ENCODE measurements at places on chromosomes 3 and 15. TPM values are rescaled to one million over a fixed set of nuclear protein-coding genes. Genes with fewer than 3 reads are reported as not detected.

Gene CAMK2N2
- total RNA-seq = not detected

Gene TWF2
- 115 TPM for total RNA-seq

Gene ROBO2
- 0.36 TPM for total RNA-seq

- peaks cover 41% of the 10 kb centered on the region for H3K4me1 ChIP-seq
- H3K4me3 ChIP-seq = no peak overlapping the region
- DNase-seq = no peak
- H3K27me3 ChIP-seq = no peaks in the 10 kb centered on the region
- peak overlapping the region; percentile 2 for H3K27ac ChIP-seq
Observed at GRCh38 chr3:134339913-134340312, 34.3 kb downstream of the AMOTL2 start.

- H3K36me3 ChIP-seq = peaks cover 53% of the 10 kb centered on the region
- H3K4me3 ChIP-seq = no peak overlapping the region
- H3K27ac ChIP-seq = no peak overlapping the region
- H3K4me1 ChIP-seq = no peaks in the 10 kb centered on the region
- H3K27me3 ChIP-seq = no peaks in the 10 kb centered on the region
Observed at GRCh38 chr3:49058011-49058410, 28.8 kb upstream of the IMPDH2 start.

GRCh38 chr3:49653621-49654020, 20.5 kb upstream of the APEH start:
- H3K4me1 ChIP-seq = no peaks in the 10 kb centered on the region
- no peak overlapping the region for H3K4me3 ChIP-seq
- peaks cover 4% of the 10 kb centered on the region for H3K27me3 ChIP-seq
- H3K27ac ChIP-seq = no peak overlapping the region
- peak; percentile 53 for DNase-seq

- H3K27ac ChIP-seq = no peak overlapping the region
- H3K36me3 ChIP-seq = no peaks in the 10 kb centered on the region
- H3K27me3 ChIP-seq = no peaks in the 10 kb centered on the region
Observed at GRCh38 chr3:52298149-52299098, 10.8 kb downstream of the GLYCTK start.

DNA sequence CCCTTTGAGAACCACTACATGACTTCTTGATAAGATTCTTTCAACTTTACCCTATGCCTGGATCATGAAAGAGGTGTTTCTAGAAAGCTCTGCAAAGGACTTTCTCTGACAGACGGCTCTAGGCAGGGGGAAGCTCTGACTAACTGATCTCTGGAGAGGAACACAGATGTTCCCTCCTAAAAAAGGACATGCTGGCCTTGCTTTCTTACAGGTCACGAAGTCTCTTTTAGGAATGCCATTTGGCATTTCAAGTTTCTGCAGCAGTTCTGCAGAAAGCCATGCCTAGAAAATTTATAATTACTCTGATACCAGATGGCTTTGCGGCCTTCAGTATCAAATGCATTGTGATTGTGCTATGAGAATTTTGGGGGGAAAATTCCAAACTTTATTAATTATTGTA, 275.4 kb upstream of the CTDSPL start:
- H3K36me3 ChIP-seq = no peaks in the 10 kb centered on the region
- H3K27ac ChIP-seq = no peak overlapping the region
- no peak for DNase-seq
- H3K4me3 ChIP-seq = no peak overlapping the region
- H3K4me1 ChIP-seq = no peaks in the 10 kb centered on the region
- no peaks in the 10 kb centered on the region for H3K27me3 ChIP-seq

DNA sequence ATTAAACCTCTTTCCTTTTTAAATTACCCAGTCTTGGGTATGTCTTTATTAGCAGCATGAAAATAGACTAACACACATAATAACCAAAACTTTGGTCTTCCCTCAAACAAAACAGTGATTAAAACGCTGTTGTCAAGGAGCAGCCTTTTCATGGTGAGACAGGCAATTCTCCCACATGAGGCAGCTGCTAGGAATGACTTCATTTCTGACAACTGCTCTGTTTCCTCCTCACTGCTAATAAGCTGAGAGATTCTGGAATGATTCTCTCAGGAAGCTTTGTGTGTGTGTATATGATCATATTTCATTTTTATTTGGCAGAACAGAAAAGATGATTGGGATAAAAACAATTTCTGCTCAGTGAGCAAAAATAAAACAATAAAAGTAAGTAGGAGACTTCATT, 580.6 kb upstream of the ADAMTS9 start:
- no peaks in the 10 kb centered on the region for H3K4me1 ChIP-seq
- no peak overlapping the region for H3K4me3 ChIP-seq
- H3K27me3 ChIP-seq = no peaks in the 10 kb centered on the region
- H3K36me3 ChIP-seq = no peaks in the 10 kb centered on the region
- H3K27ac ChIP-seq = no peak overlapping the region

DNA sequence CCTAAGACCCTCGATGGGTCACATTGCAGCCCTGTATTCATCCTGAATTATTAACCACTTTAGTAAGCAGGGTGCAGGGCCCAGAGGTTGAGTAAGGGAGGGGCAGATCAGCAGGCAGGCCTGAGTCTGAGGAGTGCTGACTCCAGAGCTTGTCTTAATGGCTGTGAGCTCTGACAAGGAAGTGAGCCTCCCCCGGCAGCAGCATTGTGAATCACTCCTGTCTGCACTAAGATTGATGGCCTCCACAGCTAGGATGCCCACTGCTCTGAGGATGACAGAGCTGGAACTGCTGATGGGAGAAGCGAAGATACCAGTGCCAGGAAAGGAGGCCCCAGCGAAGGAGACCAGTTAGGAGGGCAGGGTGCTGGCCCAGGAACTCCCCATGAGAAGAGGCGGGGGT, 46.5 kb upstream of the CCDC174 start:
- H3K4me1 ChIP-seq = no peaks in the 10 kb centered on the region
- peaks cover 31% of the 10 kb centered on the region for H3K27me3 ChIP-seq

All from osteoblast (primary cell).